Stimulated activated naive B cell treated with anti-CD40 and anti-IgM and Interleukin-4, amounts not matched to agents 10 μg/mL and 1 μg/mL and 100 μg/mL, for 72 hours (primary cell): ENCODE measurements at places on chromosomes 7 and 10.

DNA sequence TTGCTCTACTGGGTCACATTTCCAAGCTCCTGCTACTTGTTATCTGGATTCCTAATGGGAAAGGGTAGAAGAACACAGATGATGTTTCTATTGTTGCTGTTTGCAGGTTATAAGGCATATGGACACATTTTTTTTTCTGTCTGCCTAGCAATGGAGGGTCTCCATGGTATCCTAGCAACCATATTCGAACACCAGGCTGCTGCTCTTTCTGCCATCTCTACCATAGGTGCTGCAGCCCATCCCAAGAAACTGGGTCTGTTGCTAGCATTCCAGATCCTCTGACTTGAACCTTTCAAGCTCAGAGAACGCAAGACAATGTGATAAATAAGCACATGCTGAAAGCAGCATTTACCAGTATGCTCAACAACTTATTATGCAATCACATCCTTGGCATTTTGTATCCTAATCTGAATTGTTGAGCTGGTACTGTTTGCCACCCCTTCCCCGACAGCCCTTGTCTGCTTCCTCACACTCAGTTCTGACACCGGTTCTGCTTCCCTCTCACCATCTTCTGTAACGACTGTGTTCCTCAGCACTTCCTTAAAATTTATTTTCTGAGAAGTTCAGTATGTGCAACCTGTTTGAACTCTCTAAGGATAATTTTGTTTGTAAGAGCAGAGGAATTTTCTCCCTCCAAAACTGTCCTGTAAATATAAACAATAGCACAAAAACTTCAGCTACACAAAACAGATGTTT, 6.2 kb downstream of the PRKG1 start:
- no peak overlapping the region for H3K27ac ChIP-seq
- H3K27me3 ChIP-seq: peaks cover 19% of the 10 kb centered on the region
- no peaks in the 10 kb centered on the region for H3K4me1 ChIP-seq
- no peaks in the 10 kb centered on the region for H3K36me3 ChIP-seq

GRCh38 chr7:154415709-154416399, 363.7 kb downstream of the DPP6 start:
- no peaks in the 10 kb centered on the region for H3K4me1 ChIP-seq
- H3K4me3 ChIP-seq: no peak overlapping the region
- H3K36me3 ChIP-seq: no peaks in the 10 kb centered on the region
- no peaks in the 10 kb centered on the region for H3K27me3 ChIP-seq
- DNase-seq: no peak

- peak overlapping the region; percentile 100 for H3K27ac ChIP-seq
- no peaks in the 10 kb centered on the region for H3K27me3 ChIP-seq
- peak overlapping the region; percentile 96 for H3K4me3 ChIP-seq
- H3K36me3 ChIP-seq: peaks cover 5% of the 10 kb centered on the region
- peak; percentile 46 for DNase-seq
These were observed 577 bp downstream of the DNAJB9 start for GRCh38 chr7:108570146-108570755.

- no peak overlapping the region for H3K4me3 ChIP-seq
- no peaks in the 10 kb centered on the region for H3K27me3 ChIP-seq
- H3K4me1 ChIP-seq: no peaks in the 10 kb centered on the region
- no peak for DNase-seq
These were observed 532.5 kb downstream of the GRM8 start for GRCh38 chr7:126720232-126720631.

DNA sequence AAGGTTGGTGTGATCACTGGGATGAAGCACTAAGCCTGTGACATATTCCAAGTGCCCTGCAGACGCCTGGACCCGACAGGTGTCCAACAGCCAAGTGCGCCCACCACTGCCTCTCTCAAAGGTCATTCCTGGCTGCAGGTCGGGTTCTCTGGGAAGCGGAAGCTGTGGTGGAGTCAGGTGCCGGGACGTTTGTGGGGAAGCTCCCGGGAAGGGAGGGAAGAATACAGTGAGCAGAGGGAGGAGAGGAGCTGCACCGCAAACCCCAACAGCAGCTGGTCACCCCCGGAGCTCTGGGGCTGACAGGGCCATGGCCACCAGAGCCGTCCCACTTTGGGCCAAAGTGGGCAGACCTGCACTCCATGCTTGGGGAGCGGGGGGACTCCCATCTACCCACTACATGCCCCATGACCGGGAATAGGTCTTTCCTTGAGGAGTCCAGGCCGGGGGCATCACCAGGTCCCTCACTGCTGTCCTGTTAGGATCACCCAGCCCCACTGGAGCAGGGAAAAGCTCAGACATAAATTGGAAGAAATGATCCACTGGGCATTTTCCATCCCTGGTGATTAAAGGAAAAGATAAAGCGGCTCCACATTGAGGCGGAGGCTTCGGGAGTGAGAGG, 84.5 kb upstream of the PPP2R2D start:
- peaks cover 8% of the 10 kb centered on the region for H3K27me3 ChIP-seq
- no peak overlapping the region for H3K27ac ChIP-seq
- H3K4me1 ChIP-seq: no peaks in the 10 kb centered on the region
- H3K36me3 ChIP-seq: no peaks in the 10 kb centered on the region

DNA sequence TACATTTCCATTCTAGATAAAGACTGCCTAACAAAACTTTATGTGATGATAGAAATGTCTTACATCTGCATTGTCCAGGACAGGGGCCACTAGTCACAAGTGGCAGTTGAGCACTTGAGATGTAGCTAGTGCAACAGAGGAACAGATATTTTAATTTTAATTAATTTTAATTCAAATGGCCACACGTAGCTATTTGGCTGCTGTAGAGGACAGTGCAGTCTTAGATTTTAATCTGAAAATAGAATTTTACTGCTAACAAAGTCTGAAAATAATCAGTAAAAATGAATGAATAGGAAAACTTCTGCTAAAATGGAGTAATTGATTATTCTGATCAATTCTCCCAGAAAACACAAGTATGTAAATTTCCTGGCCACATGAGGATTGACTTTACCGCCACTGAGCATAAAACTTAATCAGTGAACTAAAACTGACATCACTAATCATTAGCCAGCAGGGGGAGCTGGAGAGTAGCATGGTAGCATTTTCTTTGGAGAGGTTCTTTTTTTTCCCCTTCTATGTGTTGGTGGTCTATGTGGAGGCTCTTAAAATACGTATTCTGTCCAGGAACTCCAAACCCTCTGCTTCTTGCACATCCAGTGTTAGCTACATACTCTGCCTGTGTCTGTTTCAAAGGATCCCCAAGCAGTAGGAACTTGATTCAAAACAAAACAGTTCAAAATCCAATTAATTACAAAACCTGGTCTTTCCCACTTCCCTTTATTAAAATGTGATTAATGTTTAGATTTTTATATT, 52.1 kb downstream of the TSPAN12 start:
- peak; percentile 12 for DNase-seq
- H3K36me3 ChIP-seq: no peaks in the 10 kb centered on the region
- H3K4me1 ChIP-seq: no peaks in the 10 kb centered on the region
- H3K4me3 ChIP-seq: no peak overlapping the region
- no peak overlapping the region for H3K27ac ChIP-seq

DNA sequence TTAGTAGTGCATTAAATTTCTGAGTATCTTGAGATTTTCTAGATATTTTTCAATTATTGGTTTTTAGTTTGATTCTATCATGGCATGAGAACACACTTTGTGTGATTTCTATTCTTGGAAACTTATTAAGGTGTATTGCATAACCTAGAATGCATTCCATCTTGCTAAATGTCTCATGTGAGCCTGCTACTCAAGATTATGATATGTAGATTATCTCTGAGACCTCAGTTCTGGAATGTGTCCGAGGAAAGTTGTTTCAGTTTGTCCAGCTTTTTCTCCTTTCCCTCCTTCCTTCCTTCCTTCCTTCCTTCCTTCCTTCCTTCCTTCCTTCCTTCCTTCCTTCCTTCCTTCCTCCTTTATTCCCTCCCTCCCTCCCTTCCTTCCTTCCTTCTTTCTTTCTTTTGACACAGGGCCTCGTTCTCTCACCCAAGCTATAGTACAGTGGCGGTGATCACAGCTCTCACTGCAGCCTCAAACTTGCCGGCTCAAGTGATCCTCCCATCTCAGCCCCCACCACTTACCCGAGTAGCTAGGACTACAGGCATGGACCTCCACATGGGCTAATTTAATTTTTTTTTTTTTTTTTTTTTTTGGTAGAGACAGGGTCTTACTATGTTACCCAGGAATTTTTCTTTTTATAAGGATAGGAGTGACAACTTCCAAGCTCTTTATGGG, 7.6 kb downstream of the ITPRID1 start:
- H3K4me3 ChIP-seq: no peak overlapping the region
- no peak for DNase-seq

DNA sequence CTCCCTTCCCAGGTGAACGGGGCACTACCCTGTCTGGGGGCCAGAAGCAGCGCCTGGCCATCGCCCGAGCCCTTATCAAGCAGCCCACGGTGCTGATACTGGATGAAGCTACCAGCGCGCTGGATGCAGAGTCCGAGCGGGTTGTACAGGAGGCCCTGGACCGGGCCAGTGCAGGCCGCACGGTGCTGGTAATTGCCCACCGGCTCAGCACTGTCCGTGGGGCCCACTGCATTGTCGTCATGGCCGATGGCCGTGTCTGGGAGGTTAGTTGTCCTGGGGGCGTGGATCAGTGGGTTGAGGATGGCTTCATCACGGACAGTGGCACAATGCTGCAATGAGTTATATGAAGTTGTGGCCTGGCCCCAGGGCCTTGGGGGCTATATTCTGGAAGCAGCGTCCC, 4.4 kb upstream of the ASIC3 start:
- H3K36me3 ChIP-seq: peaks cover 26% of the 10 kb centered on the region
- no peak overlapping the region for H3K4me3 ChIP-seq
- H3K27ac ChIP-seq: no peak overlapping the region
- no peaks in the 10 kb centered on the region for H3K27me3 ChIP-seq
- no peak for DNase-seq

DNA sequence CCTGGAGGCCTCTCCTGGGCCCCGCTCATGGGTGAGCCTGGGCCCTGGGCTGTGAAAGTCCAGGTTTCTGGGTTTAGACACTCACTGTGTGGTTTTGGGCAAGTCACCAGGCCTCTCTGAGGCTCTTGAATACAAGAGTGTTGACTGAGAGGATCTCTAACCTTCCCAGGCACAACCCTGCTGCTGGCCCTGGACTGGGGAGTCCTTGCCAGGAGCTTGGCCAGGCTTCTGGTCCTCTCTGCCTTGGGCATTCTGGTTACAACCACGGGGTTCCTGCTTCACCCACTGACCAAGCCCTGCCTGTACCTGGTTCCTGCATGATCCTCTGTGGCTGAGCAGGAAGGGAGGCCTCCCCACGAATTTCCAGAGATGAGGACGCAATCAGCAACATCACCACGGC, 63.6 kb upstream of the COL13A1 start:
- H3K4me3 ChIP-seq: no peak overlapping the region
- H3K27me3 ChIP-seq: peaks cover 14% of the 10 kb centered on the region
- H3K4me1 ChIP-seq: no peaks in the 10 kb centered on the region
- DNase-seq: no peak

DNA sequence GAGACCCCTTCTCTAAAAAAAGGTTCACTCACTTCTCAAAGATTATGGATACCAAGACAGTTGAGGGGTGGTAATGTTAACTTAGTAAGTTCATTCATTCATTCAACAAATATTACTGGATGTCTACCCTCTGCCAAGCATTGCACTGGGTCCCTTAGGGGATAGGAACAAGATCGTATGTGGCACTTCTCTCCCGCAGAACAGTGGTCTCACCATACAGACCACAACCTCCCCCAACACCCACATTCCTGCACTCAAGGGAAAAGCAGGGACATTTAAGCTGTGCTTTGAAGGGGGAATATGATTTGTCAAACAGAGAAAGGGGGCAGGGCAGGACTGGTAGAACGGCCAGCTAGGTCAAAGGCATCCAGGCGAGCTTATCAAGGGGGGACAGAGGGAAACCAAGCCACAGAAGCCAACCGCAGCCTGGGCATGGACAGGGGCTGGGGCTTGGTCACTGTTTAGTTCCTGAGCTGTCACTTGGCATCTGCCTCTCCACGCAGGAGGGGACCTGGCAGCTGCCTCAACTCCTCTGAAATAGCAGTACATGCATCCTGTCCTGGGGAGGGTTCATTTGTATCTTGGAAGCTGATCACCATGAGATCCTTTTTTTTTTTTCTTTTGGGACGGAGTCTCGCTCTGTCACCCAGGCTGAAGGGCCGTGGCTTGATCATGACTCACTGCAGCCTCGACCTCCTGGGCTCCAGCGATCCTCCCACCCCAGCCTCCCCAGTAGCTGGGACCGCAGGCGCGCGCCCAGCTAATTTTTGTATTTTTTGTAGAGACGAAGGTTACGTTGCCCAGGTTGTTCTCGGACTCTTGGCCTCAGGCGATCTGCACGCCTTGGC, 949 bp upstream of the CLIP2 start:
- peak; percentile 20 for DNase-seq
- H3K4me1 ChIP-seq: peaks cover 50% of the 10 kb centered on the region
- peak overlapping the region; percentile 85 for H3K4me3 ChIP-seq

DNA sequence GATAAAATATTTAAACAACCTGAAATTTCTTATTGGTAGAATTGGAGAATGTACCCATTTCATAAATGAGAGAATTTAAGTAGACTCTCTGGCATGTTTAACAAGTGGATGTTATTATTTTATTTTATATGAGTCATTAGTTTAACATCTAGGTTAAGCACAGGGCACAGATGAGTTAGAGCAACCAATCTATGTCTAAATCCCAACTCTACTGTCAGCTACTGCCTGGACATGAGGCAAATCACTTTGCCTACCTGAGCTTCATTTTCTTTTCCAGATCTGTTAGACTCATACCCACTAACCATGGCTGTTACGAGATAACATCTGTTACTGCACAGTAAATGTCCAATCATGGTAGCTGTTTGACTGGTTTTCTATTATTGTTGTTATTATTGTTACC, 251.1 kb downstream of the INHBA start:
- H3K4me3 ChIP-seq: no peak overlapping the region
- no peaks in the 10 kb centered on the region for H3K4me1 ChIP-seq

- H3K4me1 ChIP-seq: peaks cover 3% of the 10 kb centered on the region
- no peak overlapping the region for H3K4me3 ChIP-seq
- DNase-seq: no peak
- peaks cover 32% of the 10 kb centered on the region for H3K27me3 ChIP-seq
- no peak overlapping the region for H3K27ac ChIP-seq
- H3K36me3 ChIP-seq: peaks cover 7% of the 10 kb centered on the region
These were observed 16.3 kb upstream of the CRYGN start for GRCh38 chr7:151456276-151456675.

GRCh38 chr10:70508912-70509756, 30.6 kb downstream of the PALD1 start:
- H3K4me1 ChIP-seq: peaks cover 28% of the 10 kb centered on the region
- DNase-seq: no peak
- peak overlapping the region; percentile 57 for H3K4me3 ChIP-seq
- no peaks in the 10 kb centered on the region for H3K27me3 ChIP-seq

GRCh38 chr10:44780426-44780825, 130.7 kb upstream of the TMEM72 start:
- H3K4me3 ChIP-seq: no peak overlapping the region
- H3K27me3 ChIP-seq: peaks cover 10% of the 10 kb centered on the region
- H3K4me1 ChIP-seq: no peaks in the 10 kb centered on the region
- H3K27ac ChIP-seq: no peak overlapping the region

GRCh38 chr10:89853781-89854191, 152.4 kb downstream of the KIF20B start:
- no peaks in the 10 kb centered on the region for H3K36me3 ChIP-seq
- H3K27ac ChIP-seq: no peak overlapping the region
- H3K27me3 ChIP-seq: no peaks in the 10 kb centered on the region
- DNase-seq: no peak
- H3K4me3 ChIP-seq: no peak overlapping the region

- no peak overlapping the region for H3K27ac ChIP-seq
- peaks cover 29% of the 10 kb centered on the region for H3K27me3 ChIP-seq
- H3K36me3 ChIP-seq: no peaks in the 10 kb centered on the region
- no peak overlapping the region for H3K4me3 ChIP-seq
- no peaks in the 10 kb centered on the region for H3K4me1 ChIP-seq
These were observed 72.1 kb downstream of the ARMC3 start for GRCh38 chr10:22999942-23000341.
